Liver (tissue), 10 donors: ENCODE measurements at places on chromosomes 5 and 9. TPM values are rescaled to one million over a fixed set of nuclear protein-coding genes. Genes with fewer than 3 reads are reported as not detected.

DNA sequence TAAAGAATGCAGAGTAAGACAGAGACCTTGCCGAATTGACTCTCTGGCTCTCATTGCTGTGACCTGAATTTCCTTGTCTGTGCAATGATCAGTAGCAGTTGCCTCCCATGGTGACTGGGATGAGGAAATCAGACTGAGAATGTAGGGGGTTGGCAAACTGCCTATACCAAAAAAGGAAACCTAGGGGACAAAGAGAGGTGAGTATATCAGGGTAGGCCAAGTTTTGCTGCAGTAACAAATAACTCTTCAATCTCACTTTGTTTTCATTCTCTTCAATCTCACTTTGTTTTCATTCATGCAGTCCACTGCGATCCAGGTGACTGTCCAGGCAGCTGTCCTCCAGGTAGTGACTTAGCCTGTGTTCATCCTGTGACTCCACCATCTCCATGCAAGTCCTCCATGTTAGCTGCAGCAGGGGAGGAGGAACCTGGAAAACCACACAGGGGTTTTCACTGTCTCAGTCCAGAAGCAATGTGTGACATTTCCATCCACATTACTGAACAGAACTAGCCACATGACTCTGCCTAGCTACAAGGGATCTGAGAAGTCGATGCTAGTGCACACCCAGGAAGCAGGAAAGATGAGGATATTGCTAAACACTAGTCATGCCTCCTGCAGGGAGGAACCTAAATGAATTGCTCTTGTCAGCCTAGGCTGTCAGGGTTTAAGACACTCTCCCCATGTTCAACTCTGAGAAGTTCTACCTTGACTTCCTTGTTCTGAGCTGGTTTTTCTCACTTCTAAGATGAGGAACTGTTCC, 26.0 kb downstream of the TMEM174 start:
- no peak for DNase-seq

DNA sequence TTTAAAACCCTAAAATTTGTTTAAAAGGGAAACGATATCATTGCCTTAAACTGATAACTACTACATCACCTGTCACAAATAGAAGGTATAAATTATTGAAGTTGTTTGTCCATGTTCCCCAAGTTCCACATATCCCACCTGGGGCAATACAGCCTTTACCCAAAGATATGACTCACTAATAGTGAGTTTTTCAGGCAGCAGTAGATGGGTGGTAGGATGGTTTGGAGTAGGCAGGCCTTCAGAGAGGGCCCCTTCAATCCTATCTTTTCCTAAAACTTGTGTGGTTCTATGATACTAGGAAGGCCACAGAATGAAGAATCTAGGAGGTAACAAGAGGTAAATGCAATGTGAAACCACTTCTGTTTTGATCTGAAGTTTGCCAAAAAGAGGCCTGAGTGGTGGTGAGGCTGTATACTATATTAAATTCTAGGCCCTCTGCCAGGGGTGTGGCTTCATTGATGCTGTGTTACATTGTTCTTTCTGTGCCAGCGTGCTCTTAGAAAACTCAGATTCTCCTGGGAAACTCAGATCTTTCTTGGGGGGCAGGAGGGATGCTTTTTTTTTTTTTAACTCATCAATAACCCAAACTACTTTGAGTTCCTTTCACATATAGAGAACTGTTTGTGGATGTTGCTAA, 7.2 kb downstream of the CYSTM1 start:
- DNase-seq, result no peak

The OBP2B gene
- not detected for total RNA-seq

- no peak for DNase-seq
Observed at GRCh38 chr5:83097689-83098231, 20.4 kb downstream of the XRCC4 start.

DNA sequence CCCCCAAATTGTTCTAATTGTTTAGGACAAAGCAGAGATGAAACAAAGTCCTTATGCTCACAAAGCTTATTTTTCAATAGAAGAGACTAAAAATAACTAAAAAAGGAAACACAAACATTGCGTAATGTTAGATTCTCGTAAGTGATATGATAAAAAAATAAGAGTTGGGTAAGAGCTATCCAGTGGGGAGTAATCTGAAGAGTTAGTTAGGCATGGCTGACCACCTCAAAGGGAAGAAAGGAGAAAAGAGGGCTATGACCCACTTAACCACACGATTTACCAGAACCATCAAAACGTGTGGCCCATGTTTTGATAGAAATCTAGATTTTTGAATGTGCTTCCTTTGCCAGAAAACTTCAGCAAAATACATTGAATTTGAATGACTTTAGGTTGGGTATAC, 1296.8 kb upstream of the NUDT12 start:
- no peak for DNase-seq

DNA sequence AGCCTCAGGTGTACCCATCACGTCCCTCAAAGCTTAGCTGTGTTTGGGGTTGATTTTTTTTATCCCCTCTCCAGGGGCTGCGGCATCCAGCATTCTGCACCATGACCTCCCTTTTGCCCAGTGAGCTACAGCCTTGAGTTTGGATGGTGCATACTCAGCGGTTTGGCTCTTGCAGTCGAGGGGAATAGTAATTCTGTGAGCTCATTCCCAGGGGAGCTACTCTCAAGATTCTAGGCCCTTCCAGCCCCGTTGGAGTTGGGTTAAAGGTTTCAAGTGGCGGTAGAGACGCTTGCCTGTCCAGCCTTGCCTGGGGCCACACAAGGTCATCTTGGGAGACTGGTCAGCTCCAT, 102.2 kb upstream of the SPRY4 start:
- no peak for DNase-seq

The SIL1 gene
- total RNA-seq, result 38.1 TPM

- DNase-seq, result no peak
Observed at GRCh38 chr9:109476642-109477257, 21.4 kb downstream of the PTPN3 start.

DNA sequence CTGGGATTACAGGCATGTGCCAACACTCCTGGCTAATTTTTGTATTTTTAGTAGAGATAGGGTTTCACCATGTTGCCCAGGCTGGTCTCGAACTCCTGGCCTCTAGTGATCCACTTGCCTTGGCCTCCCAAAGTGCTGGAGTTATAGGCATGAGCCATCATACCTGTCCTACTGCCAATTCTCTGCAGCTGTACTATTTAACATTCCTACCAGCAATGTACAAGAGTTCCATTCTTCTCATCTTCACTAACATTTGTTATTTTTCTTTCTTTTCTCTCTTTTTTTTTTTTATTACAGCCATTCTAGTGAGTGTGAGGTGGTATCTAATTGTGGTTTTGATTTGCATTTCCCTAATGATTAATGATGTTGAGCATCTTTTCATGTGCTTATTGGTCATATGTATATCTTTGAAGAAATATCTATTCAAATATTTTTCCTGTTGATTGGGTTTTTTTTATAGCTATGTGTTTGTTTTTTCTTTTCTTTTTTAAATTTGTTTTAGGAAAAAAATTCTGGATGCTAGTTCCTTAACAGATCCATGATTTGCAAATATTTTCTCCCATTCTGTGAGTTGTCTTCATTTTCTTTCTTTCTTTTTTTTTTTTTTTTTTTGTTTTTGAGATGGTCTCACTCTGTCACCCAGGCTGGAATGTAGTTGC, 17.4 kb downstream of the ANKHD1 start:
- DNase-seq, result no peak

The GRAMD2B gene
- 10.8 TPM for total RNA-seq

The NUTM2G gene
- total RNA-seq, result not detected

GRCh38 chr5:110053205-110053604, 363.5 kb downstream of the MAN2A1 start:
- DNase-seq, result no peak

DNA sequence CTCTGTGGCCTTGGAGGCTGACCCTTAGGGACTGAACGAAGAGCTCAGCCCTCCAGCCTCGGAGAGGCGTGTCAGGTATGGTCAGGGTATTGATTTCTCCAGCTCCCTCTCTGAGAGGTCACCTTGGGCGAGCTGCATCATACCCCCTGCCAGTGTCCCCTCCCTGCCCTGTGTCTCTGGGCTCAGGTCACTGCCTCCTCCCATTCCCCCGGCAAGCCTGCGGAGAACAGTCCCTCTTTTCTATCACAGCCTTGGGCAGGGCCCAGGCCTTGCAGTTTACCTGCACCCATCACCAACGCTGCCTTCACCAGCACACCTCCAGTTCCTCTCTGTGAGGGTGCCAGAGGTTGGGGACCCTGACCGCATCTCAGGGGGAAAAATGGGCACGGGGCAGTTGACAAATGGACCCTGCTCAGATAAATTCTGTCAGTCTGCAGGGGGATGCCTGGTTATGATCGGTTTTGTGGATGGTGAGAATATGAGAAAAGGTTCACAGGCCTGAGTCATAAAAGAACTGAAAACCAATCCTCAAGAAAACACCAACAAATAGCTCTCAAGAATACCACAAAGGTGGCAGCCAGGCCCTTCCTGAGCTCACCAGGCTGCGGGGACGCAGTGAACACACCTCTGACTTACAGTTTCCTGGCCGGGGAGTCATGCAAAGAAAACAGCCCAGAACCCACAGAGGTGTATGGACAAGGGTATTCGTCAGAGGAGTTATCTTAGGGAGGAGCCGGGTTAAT, 24.7 kb upstream of the RXRA start:
- DNase-seq, result no peak

The TNFSF8 gene
- 1.4 TPM for total RNA-seq

The SPACA9 gene
- total RNA-seq, result 0.84 TPM

DNA sequence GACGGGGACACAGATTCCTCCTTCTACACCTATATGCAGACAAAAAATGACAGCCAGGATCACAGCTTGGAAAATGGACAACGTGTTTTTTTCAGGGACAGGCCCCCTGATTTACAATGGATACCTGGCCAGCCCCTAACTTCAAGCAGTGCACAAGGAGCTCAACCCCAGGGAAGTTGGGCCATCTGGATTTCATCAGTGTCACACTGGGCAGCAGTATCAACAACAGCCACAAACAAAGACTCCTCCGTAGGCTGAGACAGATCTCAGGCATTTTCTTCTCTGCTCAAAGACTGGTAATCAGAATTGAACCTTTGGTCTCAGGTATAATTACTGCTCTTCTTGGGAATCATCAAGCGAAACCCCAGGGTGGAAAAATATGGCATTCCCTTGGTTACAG, 374.0 kb downstream of the ZNF608 start:
- DNase-seq, result no peak
